ENCODE measurements at places on chromosomes 13 and 19.

DNA sequence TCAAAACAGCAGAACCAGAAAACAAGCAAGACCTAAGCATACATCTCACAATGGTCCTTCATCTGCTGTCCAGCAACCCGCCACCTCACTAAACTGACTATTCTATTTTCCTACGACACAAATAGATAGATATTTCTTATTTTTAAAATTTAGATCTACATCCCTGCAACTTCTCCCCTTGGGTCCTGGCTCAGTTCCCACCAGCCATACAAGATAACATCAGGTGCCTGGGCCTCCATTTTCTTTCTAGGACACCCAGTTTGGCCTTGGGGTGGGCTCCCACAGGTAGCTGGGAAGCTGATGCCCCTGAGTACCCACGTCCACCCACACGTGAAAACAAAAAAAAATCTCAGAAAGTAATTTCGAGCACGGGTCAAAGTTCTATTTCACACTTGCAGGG is 47.6 kb downstream of the TGDS start:
- DNase-seq = no peak

DNA sequence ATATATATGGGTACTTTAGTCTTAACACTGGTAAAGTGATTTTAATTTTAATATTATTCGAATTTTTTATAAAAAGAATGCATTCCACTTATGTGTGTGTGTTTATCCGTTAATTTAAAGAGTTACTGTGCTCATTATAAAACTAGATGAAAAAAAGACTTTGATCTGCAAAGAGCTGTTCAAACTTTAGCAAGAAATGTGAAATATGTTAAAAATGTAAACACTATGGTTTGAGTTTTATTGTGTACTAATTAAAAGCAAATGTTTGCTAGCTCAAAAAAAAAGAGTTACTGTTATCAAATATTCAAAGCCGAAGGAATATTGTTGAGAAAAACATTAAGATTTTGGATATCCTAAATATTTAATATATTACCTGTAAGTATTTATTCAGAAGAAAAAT is 34.5 kb downstream of the UFM1 start:
- DNase-seq = no peak

DNA sequence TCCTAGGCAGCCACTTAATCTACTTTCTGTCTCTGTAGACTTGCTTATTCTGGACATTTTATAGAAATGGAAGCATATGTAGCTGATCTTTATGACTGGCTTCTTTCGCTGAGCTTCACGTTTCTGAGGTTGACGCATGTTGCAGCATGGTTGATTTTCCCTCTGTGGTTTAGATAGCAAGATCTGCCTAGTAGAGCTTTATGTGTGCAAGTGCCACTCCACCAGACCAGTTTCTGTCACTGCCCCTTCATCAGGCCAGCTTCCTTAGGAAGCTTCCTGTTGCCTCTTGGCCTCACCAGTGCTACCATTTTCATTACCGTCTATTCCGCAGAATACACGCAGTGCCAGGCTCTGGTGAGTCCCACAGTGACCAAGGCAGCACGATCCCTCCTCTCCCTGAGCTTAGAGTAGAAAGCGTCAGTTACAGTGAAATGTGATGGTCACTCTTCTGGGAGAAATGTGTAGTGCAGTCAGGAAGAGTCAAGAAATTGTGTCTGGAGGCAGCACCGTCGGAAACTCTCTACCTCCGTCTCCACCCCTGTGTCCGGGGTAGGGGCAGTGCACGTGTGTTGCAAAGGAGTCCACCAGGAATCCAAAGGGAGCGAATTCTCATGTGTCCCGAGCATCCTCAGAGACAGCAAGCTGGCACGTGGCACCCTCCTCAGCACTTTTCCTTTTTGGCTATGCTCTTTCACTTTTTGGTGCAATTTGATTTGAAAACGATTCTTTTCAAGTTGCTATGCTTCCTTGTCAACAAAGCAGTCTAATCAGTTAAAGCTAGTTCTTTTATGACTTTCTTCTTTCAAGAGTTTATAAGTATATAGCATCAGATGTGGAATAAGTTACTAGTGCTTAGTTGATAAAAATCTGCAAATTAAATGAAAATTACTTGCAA is 45.4 kb upstream of the GPR183 start:
- DNase-seq = no peak

DNA sequence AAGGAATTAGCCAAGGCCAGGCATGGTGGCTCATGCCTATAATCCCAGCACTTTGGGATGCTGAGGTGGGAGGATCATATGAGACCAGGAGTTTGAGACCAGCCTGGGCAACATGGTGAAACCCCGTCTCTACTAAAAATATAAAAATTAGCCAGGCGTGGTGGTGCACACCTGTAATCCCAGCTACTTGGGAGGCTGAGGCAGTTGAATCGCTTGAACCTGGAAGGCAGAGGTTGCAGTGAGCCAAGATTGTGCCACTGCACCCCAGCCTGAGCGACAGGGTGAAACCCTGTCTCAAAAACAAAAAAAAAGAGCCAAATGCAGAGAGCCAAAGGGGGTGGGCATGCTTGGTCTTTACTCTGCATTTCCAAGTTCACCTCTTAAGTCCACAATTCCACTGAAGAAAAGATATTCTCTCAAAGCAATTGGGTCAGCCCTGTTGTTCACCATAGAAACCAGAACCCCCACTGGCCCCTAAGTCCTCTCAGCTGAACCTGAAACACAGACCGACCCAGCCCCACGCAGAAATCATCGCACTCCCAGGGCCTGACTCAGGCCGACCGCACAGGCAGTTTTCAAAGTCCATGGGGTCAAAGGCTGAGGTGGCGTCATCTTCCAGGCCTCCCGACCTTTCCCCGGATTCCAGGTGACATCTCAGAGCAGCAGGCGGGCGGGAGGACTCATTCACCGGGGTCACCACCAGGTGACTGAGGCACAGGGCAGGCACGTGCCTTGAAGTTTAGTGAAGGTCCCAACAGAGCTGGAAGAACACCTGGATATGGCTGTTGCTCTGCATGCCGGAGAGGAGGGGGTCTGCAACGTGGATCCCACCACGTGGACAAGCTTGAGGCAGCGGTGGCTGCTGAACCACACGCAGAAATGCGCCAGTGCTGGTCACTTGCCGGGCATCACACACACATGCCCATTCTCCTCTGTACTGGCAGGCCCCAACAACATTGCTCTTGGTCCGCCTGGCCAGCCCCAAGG is 33.1 kb downstream of the SLC25A42 start:
- no peak for DNase-seq

- no peak for DNase-seq
Observed at GRCh38 chr13:27193496-27193895, 21.9 kb upstream of the USP12 start.

- no peak for DNase-seq
Observed at GRCh38 chr19:56687031-56687430, 15.5 kb upstream of the ZNF835 start.

DNA sequence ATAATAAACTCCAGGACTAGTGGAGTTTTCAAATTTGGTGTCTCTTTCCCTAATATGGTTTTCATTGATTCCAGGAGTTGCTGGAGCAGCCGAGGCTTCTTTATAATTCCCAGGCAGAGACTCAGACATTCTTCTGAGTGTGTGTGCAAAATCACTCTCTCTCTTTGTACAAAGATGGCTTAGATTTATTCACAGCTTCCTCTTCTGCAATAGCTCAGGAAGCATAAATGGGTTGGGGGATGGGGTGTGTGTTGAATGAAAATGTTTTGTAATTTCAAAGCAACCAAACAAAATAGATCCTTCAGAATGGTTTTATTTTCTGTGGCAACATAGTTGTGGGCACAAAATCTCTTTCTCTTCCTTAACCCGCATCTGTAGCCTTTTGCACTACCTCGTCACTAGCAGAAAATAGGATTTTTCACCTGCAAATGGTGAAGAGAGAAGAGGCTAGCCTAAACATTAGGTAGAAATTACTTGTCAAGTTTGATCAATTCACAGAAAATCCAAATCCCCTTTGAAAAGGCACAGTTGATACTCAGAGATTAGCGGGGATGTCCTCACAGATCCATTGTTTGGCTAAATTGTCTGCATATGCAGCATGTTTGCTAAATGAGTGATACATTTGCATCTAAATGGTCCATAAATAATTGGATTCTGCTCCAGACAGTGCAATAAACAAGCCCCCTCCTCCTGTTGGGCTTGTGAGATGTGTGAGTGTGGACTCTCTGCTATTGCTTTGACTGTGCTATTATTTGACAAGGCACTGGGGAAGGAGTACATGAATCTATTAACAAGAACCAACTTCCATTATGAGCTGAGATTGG is 66.7 kb downstream of the CBY2 start:
- DNase-seq = no peak

- DNase-seq = no peak
Observed at GRCh38 chr19:28332351-28332750, 880.6 kb downstream of the UQCRFS1 start.

GRCh38 chr13:50485979-50486935 is 357.2 kb downstream of the DLEU7 start:
- peak; percentile 96 for DNase-seq

- DNase-seq = no peak
Observed at GRCh38 chr13:114059946-114060860, 72.2 kb downstream of the RASA3 start.
